ENCODE measurements at places on chromosomes 4 and X. TPM values are rescaled to one million over a fixed set of nuclear protein-coding genes. Genes with fewer than 3 reads are reported as not detected.

Gene CSAG3
- total RNA-seq = not detected

Gene ETFDH
- 15.7 TPM for total RNA-seq

Gene CYTL1
- total RNA-seq = 9.8 TPM

Gene KANTR
- 9.5 TPM for total RNA-seq

Gene F8A2
- not detected for total RNA-seq

Gene JAKMIP1
- total RNA-seq = 4.4 TPM

Gene CACNA1F
- 0.77 TPM for total RNA-seq

- no peak for DNase-seq
Observed at GRCh38 chr4:169665046-169665737, 44.8 kb downstream of the CLCN3 start.

DNA sequence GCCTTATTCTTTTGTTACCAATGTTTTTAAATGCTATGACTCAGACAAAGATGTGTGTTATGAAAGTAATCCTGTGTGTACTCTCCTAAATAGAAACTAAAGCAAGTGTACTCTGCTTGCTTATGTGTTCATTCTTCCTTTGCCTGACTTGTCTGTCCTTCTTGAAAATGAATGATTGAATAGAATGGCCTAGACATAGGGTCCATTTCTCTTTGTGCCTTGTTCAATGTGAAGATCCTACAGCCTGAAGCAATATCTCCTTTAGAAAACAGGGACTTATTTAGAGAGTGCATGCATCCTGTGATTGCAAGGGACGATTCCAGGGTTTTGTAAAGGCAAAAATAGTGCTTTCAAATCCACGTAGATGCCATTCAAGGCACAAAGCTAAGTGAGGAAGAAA, 343.6 kb upstream of the TACR3 start:
- no peak for DNase-seq

GRCh38 chrX:149453030-149453429, 52.1 kb downstream of the IDS start:
- no peak for DNase-seq

DNA sequence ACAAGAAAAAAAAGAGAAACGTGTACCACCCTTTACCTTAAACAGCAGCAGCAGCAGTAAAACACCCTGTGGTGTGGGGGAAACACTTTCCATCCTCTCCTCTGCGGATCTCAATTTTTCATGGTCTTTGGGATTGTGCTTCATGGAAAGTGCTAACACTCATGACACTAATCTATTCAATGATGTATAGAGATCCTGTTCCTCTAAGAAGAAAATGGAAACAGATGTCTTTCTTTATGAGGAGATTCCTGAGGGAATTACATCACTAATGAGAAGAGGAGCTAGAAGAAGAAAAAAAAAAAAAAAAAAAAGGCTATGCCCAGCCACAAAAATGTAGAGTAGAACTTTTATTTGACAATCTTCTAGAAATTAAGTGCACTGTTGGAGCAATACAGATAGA, 62.9 kb upstream of the NDST3 start:
- DNase-seq = no peak

DNA sequence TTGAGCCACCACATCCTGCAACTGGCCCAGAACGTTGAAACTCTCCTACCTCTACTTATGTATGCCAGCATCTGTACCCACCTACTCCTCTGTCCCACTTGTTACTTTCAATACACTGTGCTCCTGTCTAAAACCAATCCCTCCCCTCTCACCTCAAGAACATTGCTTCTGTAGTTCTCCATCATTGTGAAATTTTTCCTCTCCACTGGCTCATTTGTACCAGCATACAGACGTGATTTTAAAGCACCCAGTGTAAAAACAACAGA, 25.5 kb upstream of the USO1 start:
- no peak for DNase-seq

- DNase-seq = no peak
Observed at GRCh38 chr4:124177647-124178425, 534.7 kb downstream of the ANKRD50 start.

DNA sequence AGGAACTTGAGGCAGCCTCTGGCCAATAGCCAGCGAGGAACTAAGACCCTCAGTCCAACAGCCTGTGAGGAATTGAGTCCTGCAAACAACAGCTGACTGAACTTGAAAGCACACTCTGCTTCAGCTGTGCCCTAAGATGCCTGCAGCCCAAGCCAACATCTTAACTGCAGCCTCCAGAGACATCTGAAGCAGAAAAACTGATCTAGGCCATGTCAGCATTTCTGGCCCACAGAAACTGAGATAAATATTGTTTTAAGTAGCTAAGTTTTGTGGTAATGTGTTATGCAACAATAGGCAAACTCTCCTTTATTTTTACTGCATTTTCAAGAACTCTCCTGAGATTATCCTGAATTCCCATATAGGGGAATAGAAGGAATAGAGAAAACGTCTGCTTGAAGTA, 24.4 kb upstream of the PIGA start:
- DNase-seq = no peak

DNA sequence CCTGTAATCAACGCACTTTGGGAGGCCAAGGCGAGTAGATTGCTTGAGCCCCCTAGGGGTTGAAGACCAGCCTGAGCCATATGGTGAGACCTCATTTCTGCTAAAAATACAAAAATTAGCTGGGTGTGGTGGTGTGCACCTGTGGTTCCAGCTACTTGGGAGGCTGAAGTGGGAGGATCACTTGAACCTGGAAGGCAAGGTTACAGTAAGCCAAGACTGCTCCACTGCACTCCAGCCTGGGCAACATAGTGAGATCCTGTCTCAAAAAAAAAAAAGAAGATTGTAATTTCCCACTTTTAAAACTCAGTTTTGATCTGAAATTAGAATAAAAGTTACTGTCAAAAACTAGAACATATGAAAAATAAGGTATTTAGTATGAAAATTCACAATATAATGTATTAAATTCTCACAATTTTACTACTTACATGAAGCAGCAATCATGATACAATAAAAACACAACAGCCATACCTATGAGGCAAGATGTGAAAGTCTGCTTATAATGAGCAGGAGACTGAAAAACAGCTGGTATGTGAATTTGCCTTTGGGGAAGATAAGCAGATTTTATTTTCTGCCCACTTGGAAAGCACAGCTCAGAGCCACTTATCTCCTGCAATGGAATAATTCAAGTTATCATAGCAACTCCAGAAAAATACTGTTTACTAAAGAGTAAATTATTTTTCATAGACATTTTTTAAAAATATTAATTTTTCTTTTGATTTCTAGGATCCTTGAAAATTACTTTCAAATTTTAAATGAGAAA, 50.6 kb downstream of the ZGRF1 start:
- no peak for DNase-seq

- no peak for DNase-seq
Observed at GRCh38 chrX:96480081-96480480, 204.6 kb upstream of the DIAPH2 start.

DNA sequence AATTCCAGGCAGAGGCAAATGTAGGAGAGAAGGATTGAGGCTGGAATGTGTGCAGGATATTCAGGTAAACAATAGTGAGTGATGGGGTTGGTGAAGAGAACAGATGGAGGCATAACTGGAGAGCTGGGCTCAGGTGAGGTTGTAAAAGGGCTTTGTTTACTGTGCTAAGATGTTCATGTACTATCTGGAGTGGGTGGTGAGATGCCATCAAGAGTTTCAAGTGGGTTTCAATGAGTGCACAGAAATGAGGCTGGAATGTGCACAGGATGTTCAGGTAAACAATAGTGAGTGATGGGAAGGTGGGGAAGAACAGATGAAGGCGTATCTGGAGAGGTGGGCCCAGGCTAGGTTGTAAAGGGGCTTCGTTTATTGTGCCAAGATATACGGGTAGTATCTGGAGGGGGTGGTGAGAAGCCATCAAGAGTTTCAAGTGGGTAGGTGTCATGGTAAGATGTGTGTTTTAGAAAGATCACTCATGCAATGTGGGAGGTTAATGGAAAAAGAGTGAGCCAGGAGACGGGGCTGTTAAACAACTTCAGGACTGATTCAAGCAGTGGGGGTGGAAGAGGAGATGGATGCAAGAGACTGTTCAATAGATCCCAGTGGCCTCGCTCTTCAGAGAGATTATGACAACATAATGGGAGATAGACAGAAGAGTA, 25.4 kb upstream of the NMU start:
- DNase-seq = no peak

DNA sequence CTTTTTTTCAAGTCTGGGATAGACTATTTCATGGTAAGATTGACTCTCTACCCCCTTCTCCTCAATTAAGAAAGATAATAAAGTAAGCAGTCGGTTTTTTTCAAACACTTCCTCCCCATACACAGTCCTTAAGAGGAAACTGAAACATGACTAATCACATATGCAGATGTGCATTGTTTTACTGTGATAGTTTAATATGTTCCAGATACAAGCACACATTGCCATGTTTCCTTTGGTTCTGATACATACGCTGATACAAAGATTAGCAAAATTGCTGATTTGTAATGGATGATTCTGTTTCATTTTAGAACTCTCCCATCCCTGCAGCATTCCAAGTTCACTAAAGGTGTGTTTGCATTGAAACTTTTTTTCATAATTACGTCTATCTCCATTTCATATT, 76.1 kb downstream of the FBXO8 start:
- DNase-seq = no peak
